Activated CD4-positive, CD25-positive, alpha-beta regulatory T cell treated with anti-CD3 and anti-CD28 coated beads, Interleukin-2, amount 50 U/mL, for 72 hours (primary cell): ENCODE measurements at places on chromosomes 5 and 9.

- DNase-seq, result peak; percentile 84
These were observed 16.0 kb downstream of the TRAF2 start for GRCh38 chr9:136902259-136902821.

GRCh38 chr9:8156346-8156745 is 356.8 kb upstream of the DMAC1 start:
- DNase-seq, result no peak

- no peak for DNase-seq
These were observed 271.3 kb upstream of the DMAC1 start for GRCh38 chr9:8070779-8071444.

GRCh38 chr9:114484854-114485443 is 20.3 kb downstream of the WHRN start:
- peak; percentile 44 for DNase-seq

DNA sequence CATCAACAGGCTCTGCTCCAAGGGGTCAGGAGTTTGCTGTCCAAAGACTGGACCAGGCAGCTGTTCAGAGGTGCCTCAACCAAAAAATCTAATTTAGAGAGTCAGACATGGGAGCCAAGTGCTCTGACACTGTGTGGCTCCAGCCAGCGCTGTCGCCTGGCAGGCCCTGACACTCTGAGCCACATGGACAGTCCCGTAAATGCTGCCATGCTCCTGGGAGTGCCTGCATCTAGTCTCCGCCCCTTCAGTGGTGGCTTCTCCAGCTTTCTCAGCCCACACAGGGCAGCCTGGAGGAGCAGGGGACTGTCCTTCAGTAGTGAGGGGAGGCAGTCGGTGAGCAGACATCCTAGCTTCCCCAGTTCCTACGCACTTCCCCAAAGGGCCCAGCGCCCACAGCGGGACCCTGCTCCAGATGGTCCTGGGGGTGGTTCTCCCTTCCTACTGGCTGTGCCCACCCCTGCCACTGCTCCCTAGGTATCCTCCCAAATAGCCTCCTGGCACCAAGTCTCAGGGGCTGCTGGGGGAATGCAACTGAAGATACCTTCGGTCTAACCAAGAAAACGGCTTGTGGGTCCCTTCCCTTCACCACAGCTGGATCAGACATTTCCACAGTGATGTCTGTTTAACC is 72.3 kb downstream of the SHC3 start:
- DNase-seq, result no peak

GRCh38 chr5:127355337-127355736 is 64.7 kb downstream of the MEGF10 start:
- no peak for DNase-seq

- DNase-seq, result no peak
These were observed 417.5 kb upstream of the ADAMTSL1 start for GRCh38 chr9:18056269-18056992.

- no peak for DNase-seq
These were observed 7.9 kb downstream of the GDNF start for GRCh38 chr5:37831821-37832534.

DNA sequence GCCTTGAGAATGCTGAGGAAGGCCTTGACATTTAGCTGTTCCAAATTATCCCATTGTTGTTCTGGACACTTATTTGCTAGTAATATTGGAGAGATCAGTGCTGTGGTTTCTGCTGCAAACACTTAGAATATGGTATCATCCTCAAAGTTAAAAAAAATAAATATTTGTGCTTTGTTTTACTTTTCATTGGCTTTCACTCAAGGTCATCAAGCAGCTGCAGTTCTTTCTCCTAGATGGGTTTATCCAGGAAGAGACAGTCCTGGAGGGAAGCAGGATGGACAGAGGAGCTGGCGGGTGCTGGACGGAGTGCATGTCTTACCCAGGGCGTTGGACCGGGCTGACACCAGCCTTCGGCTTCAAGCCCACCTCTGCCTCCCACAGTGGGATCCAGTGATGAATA is 193.6 kb downstream of the MTRR start:
- DNase-seq, result no peak

DNA sequence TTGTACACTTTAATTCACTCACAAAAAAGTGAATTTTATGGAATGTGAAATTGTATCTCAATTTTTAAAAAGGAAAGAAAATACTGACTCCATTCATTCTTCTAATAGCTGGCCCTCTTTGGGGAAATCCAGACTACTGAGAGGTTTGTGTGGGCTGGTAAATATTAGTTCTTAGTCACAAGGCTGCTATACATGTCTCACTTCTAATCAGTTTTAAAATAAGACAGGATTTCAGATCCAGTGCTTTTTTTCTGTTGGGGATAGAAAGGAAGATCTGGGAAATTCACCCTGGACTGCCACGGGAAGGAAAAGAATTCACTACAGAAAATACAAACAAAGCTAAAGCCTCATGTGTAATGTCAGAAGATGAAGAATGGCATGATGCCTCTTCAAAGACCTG is 32.7 kb upstream of the ADAMTSL1 start:
- no peak for DNase-seq

- DNase-seq, result no peak
These were observed 151.8 kb upstream of the ADRA1B start for GRCh38 chr5:159764283-159765134.

- DNase-seq, result no peak
These were observed 94.7 kb upstream of the ITGA2 start for GRCh38 chr5:52894451-52894850.

- no peak for DNase-seq
These were observed 33.8 kb downstream of the RCL1 start for GRCh38 chr9:4826417-4827166.

GRCh38 chr5:110463106-110463505 is 263.4 kb downstream of the TMEM232 start:
- DNase-seq, result no peak

- peak; percentile 54 for DNase-seq
These were observed 69.3 kb upstream of the NIPAL4 start for GRCh38 chr5:157390551-157391297.

GRCh38 chr9:121304707-121305106 is 36.7 kb downstream of the GSN start:
- DNase-seq, result no peak

- DNase-seq, result no peak
These were observed 301.5 kb upstream of the ACTBL2 start for GRCh38 chr5:57784121-57784520.

GRCh38 chr5:105501315-105501714 is 1938.7 kb upstream of the NUDT12 start:
- no peak for DNase-seq

DNA sequence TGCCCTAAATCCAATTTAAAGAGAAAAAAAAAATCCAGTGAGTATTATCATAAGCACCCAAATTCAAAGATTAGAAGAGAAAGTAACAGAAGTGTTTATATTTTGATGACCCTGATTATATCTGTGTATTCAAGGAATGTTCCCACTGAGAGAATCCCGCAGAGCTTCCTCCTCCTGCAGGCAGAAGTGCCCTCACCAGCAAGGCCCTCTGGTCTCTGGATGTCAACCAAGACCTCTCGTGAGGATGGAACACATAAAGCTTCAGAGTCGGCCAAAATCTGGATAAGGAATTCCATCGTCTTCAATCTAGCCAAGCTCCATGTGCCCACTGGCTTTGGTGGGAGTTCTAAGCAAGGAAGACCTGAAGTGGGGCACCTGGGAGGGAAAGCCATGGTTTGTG is 18.1 kb downstream of the PTCH1 start:
- DNase-seq, result no peak

- no peak for DNase-seq
These were observed 71.5 kb downstream of the TRIM36 start for GRCh38 chr5:115098041-115098702.

DNA sequence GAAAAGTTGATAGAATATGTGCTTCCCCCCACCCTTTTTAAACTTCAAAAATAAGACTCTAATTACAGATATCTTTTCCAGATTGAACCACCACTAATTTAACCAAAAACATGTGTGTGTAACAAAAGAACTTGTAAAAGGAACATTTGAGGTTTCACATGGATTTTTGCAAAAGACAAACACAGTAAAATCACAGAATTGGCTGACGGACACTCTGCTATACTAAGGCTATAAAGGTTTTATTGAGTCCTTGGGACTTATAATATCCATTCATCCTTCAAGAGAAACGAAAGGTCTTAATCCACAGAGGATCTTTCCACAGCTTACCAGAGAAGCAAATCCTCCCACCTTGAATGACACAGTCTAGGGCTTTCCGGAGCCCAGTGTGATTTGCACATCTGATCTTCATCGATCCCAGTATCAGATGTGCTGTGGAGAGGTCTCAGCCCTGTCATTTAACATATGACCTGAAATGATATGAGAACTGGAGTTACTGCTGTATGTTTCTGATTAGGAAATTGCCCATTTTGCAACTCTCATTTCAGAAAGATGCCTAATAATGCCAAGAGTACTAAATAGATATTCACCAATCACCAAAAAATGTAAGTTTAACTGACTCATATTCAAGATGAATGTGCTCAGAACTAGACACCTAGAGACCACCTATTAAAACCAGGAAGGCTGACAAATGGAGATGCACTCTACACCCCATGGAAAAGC is 256.5 kb upstream of the FBXL7 start:
- DNase-seq, result no peak

- no peak for DNase-seq
These were observed 87.9 kb downstream of the ANKH start for GRCh38 chr5:14783691-14784090.

DNA sequence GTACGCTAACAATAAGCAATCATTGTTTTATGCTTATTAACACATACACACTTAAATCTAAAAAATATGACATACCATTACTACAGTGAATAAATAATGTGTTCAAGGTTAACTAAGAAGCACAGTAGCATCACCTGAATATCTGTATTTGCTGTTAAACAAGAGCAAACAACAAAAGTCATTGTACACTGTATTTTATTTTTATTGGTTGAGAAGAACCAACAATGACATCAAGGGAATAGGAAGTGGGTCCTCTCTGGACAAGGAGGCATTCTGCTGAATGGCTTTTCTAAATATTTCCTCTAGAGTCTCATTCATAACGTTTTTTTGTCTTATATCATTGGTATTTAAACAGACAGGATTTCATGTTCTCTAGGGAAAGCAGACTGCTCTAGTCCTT is 460.4 kb downstream of the CDH9 start:
- no peak for DNase-seq

GRCh38 chr5:431001-431710 is 11.8 kb upstream of the EXOC3 start:
- DNase-seq, result peak; percentile 37
